ENCODE measurements at places on chromosomes 6 and 20. TPM values are rescaled to one million over a fixed set of nuclear protein-coding genes. Genes with fewer than 3 reads are reported as not detected.

Gene ANKRD66
- total RNA-seq: not detected

Gene SLC24A3
- total RNA-seq: 1.7 TPM

Gene ADGRB3
- total RNA-seq: 1.4 TPM

Gene DDO
- 0.27 TPM for total RNA-seq

Gene AGER
- total RNA-seq: 5.0 TPM

Gene SLC35D3
- 2.4 TPM for total RNA-seq

DNA sequence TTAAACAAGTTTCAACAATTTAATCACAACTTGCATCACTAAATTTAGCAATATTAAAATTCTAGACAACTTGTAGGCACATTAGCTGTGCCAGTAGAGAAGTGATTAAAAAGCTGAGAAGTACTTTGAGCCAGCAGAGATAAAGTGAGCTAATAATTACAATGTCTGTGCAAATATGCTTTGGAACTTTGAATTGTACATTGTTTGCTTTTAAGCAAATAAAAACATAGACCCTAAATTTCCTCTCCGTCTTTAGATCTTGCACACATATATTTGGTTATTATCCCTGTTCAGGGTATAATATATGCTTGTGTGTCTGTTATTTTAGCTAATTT, 44.2 kb upstream of the DEFB112 start:
- DNase-seq: no peak

DNA sequence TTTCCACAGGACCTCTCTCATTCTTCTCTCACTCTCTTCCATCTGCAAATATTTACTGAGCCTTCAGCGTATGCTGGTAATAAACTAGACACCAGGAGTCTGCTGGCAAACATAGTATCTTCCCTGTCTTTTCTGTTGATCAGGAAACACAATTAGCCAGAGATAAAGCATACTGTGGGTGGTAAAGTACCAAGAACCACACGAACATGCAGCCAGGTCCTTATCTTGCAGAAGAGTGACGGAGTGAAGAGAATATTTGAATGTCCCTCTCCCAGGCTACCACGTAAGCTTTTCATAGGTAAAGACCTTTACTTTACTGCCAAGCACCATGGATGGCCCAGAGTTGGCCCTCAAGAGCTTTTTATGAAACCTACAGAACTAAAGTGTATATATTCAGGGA, 13.3 kb downstream of the FHL5 start:
- DNase-seq: no peak

DNA sequence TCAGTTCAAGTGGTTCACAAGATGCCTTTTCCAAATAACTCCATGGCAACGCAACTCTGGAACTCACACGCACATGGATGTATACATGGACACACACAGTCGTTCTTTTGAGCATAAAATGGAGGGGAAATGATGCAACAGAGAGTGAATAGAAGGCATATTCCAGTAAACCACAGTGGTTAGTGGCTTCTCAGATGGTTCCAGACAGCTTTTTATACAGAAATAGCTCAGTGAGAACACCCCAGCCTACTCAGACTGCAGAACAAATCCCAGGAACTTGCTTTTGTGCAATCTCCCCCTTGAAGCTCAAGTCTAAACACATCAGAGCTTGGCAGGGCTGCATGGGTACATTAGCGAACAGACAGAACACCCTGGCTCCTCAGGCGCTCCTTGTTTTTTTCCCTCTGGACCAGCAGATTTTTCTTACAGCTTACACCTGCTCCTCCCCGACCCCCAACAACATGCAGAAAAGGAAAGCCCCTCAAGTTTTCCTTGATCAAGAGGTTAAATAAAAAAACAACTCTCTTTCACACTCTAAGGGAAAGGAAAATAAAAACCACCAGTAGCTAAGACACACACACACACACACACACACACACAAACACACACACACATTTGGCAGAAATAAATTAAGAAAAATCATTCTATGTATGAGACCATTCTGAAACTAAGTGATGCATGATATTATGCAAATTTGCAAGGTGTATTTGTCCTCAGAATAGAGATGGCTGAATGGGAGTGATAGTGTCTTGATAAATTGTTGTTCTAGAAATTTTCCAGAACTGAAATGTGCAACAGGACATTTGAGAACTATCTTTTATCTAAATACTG, 51.2 kb upstream of the RANBP9 start:
- DNase-seq: no peak

- peak; percentile 47 for DNase-seq
Observed at GRCh38 chr20:31712112-31712553, 10.5 kb downstream of the BCL2L1 start.

DNA sequence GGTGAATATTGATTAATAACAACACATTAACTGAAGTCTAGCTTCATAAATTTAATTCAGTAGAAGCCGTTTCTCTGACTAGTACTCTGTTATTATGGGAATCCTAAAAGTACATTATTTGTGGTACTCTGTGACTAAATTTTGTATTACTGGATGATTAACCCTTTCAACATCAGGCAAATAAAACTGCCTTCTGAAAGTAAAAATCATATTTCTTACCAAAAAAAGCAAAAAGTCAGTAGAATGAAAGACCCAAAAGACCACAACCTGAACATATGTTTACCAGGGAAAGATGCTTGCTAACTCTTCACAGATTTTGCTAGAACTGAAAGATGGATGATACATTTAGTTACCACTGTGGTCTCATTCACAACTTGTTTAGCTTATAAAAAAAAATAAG, 73.2 kb downstream of the AHI1 start:
- no peak for DNase-seq

DNA sequence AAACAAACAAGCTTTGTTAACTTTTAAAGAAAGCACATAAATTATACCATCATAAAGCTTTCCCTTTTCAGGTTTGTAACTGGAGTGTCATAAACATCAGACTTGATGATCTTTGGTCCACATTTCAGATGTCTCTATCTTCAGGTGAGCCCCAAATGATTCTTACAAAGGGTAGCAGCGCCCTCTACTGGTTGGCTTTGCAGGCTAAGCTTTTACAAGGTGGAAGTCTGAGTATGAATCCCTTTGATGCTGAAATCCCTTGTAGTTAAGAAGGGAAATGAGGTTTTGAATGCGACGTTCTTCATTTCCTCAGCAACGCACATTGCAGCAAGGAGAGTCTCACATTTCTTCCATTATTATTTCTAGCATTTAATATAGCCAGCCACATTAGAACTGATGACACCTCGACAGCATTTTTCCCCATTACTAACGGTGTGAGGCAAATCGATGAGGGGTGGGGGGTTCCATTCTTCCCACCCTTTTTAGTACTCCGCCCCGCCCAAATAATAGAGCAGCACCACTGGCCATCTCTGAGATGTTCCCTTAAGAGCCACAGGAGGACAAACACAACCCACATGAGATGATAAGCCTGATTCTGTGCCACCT, 126.3 kb upstream of the NT5E start:
- DNase-seq: peak; percentile 92
